ENCODE measurements at places on chromosomes 6 and 20. TPM values are rescaled to one million over a fixed set of nuclear protein-coding genes. Genes with fewer than 3 reads are reported as not detected.

KIAA1755 gene
- 8.7 TPM for total RNA-seq

CCN6 gene
- total RNA-seq: 0.09 TPM

IL17A gene
- total RNA-seq: not detected

RIPPLY2 gene
- total RNA-seq: not detected

RBM24 gene
- 157 TPM for total RNA-seq

DDO gene
- total RNA-seq: 0.49 TPM

ZNF184 gene
- total RNA-seq: 15.1 TPM

ZC3H12D gene
- total RNA-seq: 0.27 TPM

SLC17A1 gene
- total RNA-seq: not detected

PACSIN1 gene
- total RNA-seq: 0.27 TPM

HRH3 gene
- 0.35 TPM for total RNA-seq

COL21A1 gene
- total RNA-seq: 101 TPM

DNA sequence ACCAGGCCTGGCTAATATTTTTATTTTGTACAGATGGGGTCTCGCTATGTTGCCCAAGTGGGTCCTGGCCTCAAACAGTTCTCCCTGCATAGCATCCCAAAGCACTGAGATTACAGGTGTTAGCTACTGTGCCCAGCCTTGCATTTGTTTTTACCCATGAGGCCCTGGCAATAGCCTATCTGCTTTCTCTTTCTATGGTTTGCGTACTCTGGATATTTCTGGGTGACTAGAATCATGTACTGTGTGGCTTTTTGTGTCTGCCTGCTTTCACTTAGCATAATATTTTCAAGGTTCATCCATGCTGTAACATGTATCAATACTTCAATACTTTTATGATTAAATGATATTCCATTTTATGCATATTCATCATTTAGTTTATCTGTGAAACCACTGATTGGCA lies 451.7 kb downstream of the GRIK2 start:
- no peak overlapping the region for H3K4me3 ChIP-seq
- DNase-seq: no peak
- no peaks in the 10 kb centered on the region for H3K36me3 ChIP-seq
- H3K27me3 ChIP-seq: no peaks in the 10 kb centered on the region
- no peaks in the 10 kb centered on the region for H3K4me1 ChIP-seq

- H3K4me1 ChIP-seq: no peaks in the 10 kb centered on the region
- H3K4me3 ChIP-seq: no peak overlapping the region
- DNase-seq: peak; percentile 24
- H3K27ac ChIP-seq: no peak overlapping the region
- H3K36me3 ChIP-seq: no peaks in the 10 kb centered on the region
Observed at GRCh38 chr6:129844118-129844891, 16.8 kb downstream of the TMEM244 start.

GRCh38 chr6:166592821-166593220 lies 6.3 kb upstream of the RAMACL start:
- peaks cover 3% of the 10 kb centered on the region for H3K36me3 ChIP-seq
- H3K4me1 ChIP-seq: peaks cover 23% of the 10 kb centered on the region
- H3K4me3 ChIP-seq: no peak overlapping the region
- H3K27ac ChIP-seq: no peak overlapping the region
- no peaks in the 10 kb centered on the region for H3K27me3 ChIP-seq

DNA sequence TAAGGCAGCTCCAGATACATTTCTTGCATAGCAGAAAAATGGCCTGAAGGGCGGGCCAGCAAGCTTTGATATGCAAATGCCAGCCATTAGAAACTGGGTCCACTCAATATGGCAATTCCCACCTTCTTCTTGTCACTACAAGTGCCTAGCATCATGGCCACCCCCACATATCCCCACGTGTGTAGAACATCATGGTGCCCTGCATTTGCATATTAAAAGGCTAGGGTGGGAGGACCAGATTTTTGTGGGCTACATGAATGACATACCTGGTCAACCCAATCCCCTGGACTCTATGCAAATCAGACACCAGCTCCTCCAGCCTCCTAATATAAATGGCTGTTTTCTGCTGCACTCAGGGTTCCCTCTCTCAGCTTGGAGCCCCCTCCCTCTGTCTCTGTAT lies 31.7 kb downstream of the PLN start:
- H3K27me3 ChIP-seq: no peaks in the 10 kb centered on the region
- peaks cover 9% of the 10 kb centered on the region for H3K36me3 ChIP-seq
- no peak overlapping the region for H3K27ac ChIP-seq

DNA sequence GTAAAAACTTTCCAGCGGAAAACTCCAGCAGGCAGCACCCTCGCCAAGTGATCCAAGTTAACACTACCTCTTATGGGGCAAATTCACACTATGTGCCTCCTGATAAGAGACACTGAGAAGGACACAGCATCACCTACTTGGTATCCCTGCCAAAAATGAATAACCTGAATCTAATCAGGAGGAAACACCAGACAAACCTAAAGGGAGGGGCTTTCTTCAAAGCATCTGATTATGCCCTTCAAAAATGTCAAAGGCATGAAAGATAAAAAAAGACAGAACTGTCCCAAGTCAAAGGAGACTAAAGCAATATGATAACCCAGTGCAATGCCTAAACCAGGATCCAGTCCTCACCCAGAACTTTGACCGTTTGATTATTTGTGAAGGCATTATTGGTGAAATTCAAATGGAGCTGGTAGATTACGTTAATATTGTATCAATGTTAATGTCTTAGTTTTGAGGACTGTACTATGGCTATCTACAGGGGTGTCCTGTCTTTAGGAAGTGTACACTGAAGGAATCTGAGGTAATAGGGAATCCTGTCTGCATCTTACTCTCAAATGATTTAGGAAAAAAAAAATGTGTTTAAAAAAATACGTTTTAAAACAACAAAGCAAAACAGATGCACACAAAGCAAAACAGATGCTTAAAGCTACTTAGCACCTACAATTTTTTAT lies 8.3 kb downstream of the TBC1D7 start:
- H3K4me3 ChIP-seq: no peak overlapping the region
- no peak for DNase-seq
- no peak overlapping the region for H3K27ac ChIP-seq
- H3K36me3 ChIP-seq: peaks cover 68% of the 10 kb centered on the region
- no peaks in the 10 kb centered on the region for H3K4me1 ChIP-seq

DNA sequence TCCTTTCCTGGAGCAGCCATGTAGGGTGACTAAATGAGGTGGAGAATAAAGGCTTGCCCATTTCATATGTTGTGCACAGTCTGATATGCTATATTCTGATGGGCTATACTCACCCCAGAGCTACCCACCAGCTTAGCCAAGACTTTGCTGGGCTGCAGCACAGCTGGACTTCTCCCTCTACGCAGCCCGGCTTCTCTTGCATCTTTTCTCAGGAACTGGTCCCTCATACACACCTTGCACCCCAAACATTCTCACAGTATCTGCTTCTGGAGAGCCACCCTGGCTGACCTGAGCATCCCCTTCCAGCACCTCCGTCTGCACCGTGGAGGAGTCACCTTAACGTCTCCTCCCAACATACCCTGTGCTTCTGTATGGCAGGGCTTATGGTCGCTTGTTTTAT lies 150.8 kb upstream of the PMEPA1 start:
- DNase-seq: no peak
- no peak overlapping the region for H3K4me3 ChIP-seq
- H3K36me3 ChIP-seq: no peaks in the 10 kb centered on the region
- H3K27ac ChIP-seq: no peak overlapping the region
- no peaks in the 10 kb centered on the region for H3K4me1 ChIP-seq
- no peaks in the 10 kb centered on the region for H3K27me3 ChIP-seq

- H3K36me3 ChIP-seq: no peaks in the 10 kb centered on the region
- DNase-seq: no peak
- H3K4me1 ChIP-seq: peaks cover 3% of the 10 kb centered on the region
Observed at GRCh38 chr6:125618629-125619028, 130.8 kb upstream of the HEY2 start.

DNA sequence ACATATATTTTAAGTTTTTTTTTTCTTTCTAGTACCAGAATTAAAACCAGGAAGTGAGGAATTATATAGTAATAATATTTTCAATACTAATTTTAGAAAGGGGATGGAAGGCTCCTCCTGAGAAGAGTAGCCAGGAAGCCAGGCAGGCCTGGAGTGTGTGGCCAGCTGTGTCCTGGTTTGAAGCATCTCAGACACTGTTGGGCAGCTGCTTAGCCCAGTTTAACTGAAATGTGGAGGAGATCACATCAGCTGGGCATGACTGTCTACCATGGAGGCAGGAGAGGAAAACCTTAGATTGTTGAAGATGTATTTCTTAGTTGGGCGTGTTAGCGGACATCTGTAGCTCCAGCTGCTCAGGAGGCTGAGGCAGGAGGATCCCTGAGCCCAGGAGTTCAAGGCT lies 142.2 kb downstream of the ARID1B start:
- H3K27ac ChIP-seq: no peak overlapping the region
- H3K4me1 ChIP-seq: peaks cover 11% of the 10 kb centered on the region
- no peak for DNase-seq
- H3K27me3 ChIP-seq: no peaks in the 10 kb centered on the region
- H3K36me3 ChIP-seq: peaks cover 5% of the 10 kb centered on the region

DNA sequence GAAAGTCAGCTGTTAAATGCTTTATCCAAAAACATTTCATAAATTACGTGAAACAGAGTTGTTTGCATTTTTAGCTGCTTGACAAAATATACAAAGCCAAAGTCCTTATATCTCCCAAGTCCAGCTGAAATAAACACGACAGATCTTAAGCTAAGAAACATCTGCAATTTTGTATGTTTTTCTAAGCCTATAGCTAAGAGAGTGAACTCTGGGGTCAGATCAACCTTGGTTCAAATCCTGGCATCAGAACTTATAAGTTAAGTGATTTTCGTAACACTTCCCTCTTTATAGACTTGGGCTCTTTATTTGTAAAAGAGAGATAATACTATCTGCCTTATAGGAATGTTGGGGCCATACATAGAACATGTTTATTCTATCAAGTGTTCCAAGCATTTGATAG lies 176.7 kb downstream of the PTPRK start:
- DNase-seq: no peak
- no peaks in the 10 kb centered on the region for H3K36me3 ChIP-seq
- H3K27me3 ChIP-seq: no peaks in the 10 kb centered on the region
- H3K27ac ChIP-seq: no peak overlapping the region
- H3K4me1 ChIP-seq: no peaks in the 10 kb centered on the region

GRCh38 chr6:17392978-17393891 lies at the start of gene CAP2:
Gene CAP2, plus strand, starts transcription at chr6:17393595. Its CDS starts 27,961 bp downstream, at chr6:17421556.
- no peaks in the 10 kb centered on the region for H3K27me3 ChIP-seq
- H3K27ac ChIP-seq: peak within 1 kb of the TSS; percentile 81
- peaks cover 3% of the 10 kb centered on the region for H3K4me1 ChIP-seq
- H3K36me3 ChIP-seq: peaks cover 4% of the 10 kb centered on the region
- peak; percentile 90 for DNase-seq
- peak within 1 kb of the TSS; percentile 57 for H3K4me3 ChIP-seq

DNA sequence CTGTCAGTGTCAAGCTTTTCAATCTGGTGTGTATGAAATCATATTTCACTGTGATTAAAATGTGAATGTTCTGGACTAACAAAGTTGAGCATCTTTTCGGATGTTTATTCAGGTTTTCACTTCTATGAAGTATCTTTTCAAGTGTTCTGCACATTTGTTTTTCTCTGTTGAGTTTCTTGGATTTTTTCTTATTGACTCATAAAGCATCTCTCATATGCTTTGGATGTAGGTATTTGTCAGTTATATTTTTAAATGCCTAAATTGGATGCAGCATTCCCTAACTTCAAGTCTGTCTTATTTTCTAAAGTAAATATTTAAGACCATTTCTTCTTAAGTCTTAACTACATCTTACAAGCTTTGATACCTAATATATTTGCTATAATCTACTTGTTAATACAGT lies 398.0 kb downstream of the PLCB1 start:
- no peaks in the 10 kb centered on the region for H3K36me3 ChIP-seq
- no peaks in the 10 kb centered on the region for H3K4me1 ChIP-seq
- H3K27me3 ChIP-seq: no peaks in the 10 kb centered on the region
- no peak for DNase-seq
- no peak overlapping the region for H3K4me3 ChIP-seq
- no peak overlapping the region for H3K27ac ChIP-seq

DNA sequence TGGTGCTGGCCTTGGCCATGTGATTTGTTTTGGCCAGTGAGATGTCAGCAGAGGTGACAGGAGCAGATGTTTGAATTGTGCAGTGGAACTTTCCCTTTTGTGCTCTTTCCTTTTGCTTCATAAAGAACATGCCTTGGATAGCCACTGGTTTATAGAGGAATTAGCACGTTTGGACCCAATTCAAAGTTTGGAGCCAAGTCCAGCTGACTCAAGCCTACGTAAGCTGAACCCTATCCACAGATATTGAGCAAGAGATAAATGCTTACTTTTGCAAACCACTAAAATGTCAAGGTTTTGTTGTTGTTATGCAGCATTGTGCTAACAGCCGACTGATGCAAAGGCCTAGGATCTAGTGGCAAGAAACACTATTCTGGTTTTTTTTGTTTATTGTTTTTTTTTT lies 230.9 kb upstream of the CITED2 start:
- no peaks in the 10 kb centered on the region for H3K36me3 ChIP-seq
- no peaks in the 10 kb centered on the region for H3K27me3 ChIP-seq
- no peak overlapping the region for H3K4me3 ChIP-seq
- peaks cover 2% of the 10 kb centered on the region for H3K4me1 ChIP-seq
- no peak overlapping the region for H3K27ac ChIP-seq
- no peak for DNase-seq

GRCh38 chr6:25100288-25100687 lies 164.5 kb upstream of the RIPOR2 start:
- no peaks in the 10 kb centered on the region for H3K36me3 ChIP-seq
- H3K27ac ChIP-seq: no peak overlapping the region
- no peak overlapping the region for H3K4me3 ChIP-seq
- no peaks in the 10 kb centered on the region for H3K27me3 ChIP-seq
- H3K4me1 ChIP-seq: no peaks in the 10 kb centered on the region

- H3K36me3 ChIP-seq: no peaks in the 10 kb centered on the region
- DNase-seq: no peak
- H3K27me3 ChIP-seq: peaks cover 47% of the 10 kb centered on the region
- H3K27ac ChIP-seq: no peak overlapping the region
- H3K4me3 ChIP-seq: no peak overlapping the region
Observed at GRCh38 chr20:3168829-3169590, 4.3 kb downstream of the LZTS3 start.

- no peak for DNase-seq
- H3K27me3 ChIP-seq: no peaks in the 10 kb centered on the region
- H3K36me3 ChIP-seq: no peaks in the 10 kb centered on the region
- H3K4me1 ChIP-seq: no peaks in the 10 kb centered on the region
Observed at GRCh38 chr20:60637801-60638200, 614.3 kb upstream of the CDH4 start.

- no peaks in the 10 kb centered on the region for H3K4me1 ChIP-seq
- no peaks in the 10 kb centered on the region for H3K36me3 ChIP-seq
- DNase-seq: no peak
- H3K27me3 ChIP-seq: no peaks in the 10 kb centered on the region
Observed at GRCh38 chr6:128421788-128422187, 98.6 kb downstream of the PTPRK start.

DNA sequence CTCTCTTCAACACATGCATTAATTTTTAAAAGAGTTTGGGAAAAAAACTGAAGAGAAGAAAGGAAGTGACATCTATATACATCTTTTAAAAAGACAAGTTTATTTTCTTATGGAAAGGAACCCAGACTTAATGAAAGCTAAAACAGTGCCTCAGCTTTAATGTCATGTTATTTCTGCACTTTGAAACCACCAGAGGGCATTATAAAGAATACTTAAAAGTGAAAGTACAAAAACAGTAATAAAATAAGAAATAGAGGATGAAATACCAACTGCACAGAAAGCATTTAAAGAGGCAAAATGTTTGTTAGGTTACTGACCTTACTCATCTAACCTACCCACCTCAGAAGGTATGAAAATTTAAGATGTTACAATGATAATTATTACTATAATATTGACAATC lies 98.8 kb downstream of the HUS1B start:
- H3K4me3 ChIP-seq: no peak overlapping the region
- H3K36me3 ChIP-seq: peaks cover 34% of the 10 kb centered on the region
- H3K4me1 ChIP-seq: no peaks in the 10 kb centered on the region
- H3K27me3 ChIP-seq: no peaks in the 10 kb centered on the region
